Natural killer cell (primary cell): ENCODE measurements at places on chromosomes 12 and 14.
A peak's percentile ranks its signal among the peaks of the same experiment; 100 is the strongest.

DNA sequence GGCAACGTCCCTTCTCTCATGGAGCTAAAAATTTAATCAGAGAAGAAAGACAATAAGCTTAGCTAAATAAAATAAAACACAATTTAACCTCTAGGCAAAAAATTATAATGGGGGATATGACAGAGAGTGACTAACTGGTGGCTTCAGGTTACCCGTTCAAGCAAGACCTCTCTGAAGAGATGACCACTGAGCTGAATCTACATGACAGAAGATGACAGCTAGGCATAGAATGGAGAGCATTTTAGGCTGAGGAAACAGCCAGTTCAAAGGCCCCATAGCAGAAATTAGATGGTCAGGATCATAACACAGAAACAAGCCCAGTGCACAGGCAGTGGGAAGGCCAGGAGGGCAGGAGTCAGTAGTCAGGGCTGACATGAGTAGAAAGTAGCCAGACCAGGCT lies 1094.3 kb downstream of the VRK1 start:
- no peak for DNase-seq

DNA sequence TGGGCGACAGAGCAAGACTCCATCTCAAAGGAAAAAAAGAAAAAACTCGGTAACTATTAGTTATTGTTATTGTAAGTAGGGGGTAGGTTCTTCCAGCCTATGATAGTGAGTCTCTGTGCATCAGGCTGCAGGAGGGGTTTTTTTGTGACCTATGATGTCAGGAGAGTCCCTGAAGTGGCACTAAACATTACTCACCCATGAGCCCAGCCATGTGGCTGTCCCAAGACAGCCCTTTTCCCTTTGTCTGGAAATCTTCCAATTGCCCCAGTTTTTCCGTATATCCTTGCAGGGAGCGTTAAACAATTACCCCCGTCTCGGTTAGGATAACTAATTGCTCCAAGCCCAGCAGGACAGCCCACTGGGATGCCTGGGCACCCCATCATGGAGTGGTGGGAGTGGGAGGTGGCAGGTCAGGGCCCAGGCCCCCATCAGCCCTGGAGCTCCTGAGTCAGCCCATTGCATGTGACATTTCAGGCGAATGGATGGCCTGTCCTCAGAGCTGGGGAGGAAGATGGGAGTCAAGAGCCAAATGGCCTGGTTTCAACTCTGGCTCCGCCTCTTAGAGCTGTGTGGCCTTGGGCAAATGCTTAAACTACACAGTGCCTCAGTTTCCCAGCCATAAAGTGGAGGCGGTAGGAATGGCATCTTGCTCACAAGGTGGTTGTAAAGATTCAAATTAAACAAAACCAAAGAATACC lies 16.4 kb downstream of the PHETA1 start:
- no peak for DNase-seq

GRCh38 chr14:90574188-90575131 lies 177.6 kb downstream of the CALM1 start:
- no peak for DNase-seq

DNA sequence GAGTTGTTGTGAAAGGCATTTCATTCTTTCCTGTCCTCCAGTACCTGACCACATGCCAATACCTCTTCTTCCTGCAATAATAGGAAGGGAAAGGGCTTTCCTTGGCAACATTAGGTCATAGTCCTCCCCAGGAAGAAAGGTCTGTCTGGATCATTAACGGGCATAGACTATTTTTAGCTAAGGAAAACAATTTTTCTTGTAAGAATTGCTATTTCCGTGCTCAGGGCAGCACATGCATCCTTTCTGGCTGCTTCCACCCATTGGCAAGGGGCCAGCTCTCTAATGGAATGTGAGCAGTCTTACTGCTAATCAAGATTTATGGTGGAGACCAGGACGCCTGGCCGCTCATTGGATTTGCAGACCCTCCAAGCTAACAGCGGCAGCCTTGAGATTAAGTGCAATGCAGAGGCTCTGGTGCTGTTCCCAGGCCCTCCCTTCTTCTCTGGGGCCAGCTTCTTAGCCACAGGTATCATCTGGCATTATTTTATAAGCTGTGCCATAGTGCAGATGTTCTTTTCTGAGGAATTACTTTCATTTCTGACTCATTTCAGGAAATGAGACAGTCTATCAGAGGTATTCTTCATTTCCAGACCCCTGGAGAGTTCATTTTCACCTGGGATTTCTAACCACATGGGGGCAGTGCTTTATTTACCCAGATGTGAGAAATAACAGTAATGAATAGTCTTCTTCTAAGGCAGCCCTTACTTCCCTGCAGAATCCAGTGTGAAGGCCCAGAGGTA lies 52.9 kb downstream of the ANO6 start:
- DNase-seq, result no peak

GRCh38 chr12:19830446-19830845 lies 391.2 kb downstream of the AEBP2 start:
- no peak for DNase-seq

DNA sequence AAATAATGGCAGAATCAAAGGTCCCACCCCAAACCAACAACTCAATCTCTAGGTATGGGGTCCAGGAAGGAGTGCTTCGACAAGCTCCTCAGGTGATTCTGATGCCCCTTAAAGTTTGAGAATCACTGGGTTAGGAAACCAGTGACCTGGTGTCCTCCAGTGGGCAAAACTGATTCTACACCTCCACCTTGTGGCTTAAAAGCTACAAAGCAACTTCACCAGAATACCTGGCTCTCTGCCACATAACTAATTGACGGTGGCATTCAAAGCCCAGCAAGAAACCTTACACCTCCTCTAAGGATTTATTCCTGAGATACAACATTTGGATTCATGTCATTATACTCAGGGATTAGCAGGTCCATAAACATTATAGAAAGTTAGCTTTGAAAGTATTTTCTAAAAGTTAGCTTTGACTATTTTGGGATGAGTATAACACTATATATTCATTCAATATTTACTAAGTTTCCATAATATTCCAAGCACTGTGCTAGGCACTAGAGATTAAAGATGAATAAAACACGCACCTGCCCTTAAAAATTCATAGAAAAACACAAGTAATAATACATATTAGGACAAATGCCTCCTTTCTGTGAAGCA lies 45.4 kb downstream of the DCAF5 start:
- DNase-seq, result peak; percentile 70

DNA sequence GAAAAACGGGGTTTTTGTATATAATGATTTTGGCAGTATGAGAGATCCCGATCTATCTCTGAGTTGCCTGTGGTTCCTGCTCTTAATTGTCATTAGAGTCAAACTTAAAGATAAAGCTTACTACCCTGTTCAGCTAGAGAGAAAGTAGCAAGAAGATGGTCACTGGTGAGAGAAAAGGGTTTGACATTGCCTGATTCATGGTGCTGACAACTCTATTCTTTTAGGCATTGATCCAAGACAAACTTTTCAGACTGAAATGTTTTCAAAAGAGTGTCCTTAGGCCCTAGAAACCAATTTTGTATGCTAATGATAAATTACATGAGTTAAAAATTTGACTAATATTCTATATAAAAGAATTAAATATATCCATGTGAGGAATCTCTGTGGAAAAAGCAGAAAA lies 35.1 kb downstream of the PELI2 start:
- DNase-seq, result no peak

GRCh38 chr14:65991104-65991503 lies 495.1 kb upstream of the CCDC196 start:
- no peak for DNase-seq

GRCh38 chr14:46344327-46344937 lies 307.1 kb downstream of the RPL10L start:
- DNase-seq, result no peak

- peak; percentile 43 for DNase-seq
Measured at GRCh38 chr12:9758119-9758518, 2.6 kb downstream of the CD69 start.

DNA sequence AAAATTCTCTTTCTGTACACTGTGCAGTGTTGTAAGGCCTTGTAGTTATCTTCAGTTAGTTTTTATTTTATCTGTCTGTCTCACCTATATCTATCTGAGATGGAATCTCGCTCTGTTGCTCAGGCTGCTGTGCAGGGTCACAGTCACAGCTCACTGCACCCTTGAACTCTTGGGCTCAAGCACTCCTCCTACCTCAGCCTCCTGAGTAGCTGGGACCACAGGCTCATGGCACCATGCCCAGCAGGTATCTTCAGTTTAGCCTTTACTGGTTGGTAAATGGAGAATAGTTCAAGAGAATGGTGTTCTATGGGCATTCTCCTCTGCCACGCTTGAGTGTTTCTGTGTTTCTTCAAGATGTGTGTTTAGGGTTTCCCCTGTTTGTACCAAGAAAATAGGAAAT lies 13.6 kb downstream of the TULP3 start:
- DNase-seq, result no peak

DNA sequence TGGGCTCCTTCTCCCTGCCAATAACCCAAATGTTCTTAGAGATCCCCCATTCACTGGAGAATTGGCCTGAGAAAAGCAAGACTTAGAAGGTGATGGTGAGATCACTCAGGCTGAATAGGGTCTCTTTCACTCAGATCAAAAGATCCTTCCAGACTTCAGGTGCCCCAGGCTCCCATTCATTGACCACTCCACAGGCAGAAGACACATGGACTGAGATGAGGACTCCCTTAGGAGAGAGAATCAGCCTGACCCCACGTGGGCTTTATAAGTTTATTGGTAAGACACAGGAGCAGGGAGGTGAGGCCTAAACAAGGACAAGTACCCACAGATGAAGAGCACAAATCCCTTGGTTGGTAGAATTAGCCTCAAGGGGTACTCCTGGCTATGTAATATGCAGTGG lies 6.1 kb upstream of the KRT72 start:
- no peak for DNase-seq

DNA sequence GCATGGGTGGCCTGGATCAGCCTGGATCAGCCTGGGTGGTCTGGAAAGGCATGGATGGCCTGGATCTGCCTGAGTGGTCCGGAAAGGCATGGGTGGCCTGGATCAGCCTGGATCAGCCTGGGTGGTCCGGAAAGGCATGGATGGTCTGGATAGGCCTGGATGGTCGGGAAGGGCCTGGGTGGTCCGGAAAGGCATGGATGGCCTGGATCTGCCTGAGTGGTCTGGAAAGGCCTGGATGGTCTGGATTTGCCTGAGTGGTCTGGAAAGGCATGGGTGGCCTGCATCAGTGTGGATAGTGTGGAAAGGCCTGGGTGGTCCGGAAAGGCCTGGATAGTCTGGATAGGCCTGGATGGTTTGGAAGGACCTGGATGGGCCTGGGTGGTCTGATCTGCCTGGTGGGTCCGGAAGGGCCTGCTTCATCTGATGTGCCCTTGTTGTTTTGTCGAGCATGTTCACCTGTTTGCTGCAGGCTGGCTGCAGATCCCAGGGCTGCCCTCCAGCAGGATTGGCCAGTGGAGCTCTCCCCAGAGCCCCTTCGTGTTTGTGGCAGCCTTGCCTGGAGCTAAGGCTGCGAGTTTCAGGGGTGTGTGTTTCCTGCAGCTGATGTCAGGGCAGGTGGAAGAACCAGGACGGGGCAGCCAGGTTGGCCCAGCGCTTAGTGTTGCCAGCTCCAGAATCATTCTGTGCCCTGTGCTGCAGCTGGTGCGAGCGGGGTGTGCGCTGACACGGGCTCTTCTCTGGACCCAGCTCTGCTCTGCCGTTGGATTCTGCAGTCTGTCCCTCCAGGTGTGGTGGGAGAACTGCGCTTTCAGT lies 19.3 kb upstream of the TEX22 start:
- DNase-seq, result no peak

DNA sequence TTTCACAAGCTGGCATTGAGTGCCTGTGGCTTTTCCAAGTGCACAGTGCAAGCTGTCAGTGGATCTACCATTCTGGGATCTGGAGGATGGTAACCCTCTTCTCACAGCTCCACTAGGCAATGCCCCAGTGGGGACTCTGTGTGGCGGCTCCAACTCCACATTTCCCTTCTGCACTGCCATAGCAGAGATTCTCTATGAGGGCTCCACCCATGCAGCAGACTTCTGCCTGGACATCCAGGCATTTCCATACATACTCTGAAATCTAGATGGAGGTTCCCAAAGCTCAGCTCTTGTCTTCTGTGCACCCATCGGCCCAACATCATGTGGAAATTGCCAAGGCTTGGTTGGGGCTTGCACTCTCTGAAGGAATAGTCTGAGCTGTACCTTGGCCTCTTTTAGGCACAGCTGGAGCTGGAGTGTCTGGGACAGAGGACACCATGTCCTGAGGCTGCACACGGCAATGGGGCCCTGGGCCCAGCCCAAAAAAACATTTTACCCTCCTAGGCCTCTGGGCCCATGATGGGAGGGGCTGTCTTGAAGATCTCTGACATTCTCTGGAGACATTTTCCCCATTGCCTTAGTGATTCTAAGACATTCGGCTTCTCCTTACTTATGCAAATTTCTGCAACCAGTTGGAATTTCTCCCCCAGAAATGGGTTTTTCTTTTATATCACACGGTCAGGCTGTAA lies 313.3 kb upstream of the SFSWAP start:
- no peak for DNase-seq

DNA sequence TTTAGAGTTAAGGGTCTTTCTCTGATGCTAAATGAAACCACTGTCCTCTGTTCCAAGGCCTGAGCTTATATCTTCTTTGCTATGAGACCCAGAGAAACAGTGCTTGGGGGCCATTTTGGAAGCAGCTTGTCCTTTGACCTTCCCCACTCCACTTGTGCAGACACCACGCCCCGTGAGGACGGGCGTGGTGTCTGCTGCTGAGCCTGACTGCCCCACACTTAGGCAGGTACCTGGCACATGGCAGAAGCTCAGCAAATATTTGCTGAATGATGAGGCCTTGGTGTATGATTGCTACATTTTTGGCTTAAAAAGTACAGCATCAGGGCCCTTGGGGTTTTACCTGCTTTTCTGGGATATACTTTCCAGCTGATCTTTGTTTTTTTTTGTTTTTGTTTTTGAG lies 69.9 kb downstream of the RASSF3 start:
- DNase-seq, result no peak

GRCh38 chr14:94888121-94888520 lies 118.2 kb upstream of the GSC start:
- DNase-seq, result no peak

GRCh38 chr14:25150934-25151790 lies 101.2 kb upstream of the STXBP6 start:
- no peak for DNase-seq

DNA sequence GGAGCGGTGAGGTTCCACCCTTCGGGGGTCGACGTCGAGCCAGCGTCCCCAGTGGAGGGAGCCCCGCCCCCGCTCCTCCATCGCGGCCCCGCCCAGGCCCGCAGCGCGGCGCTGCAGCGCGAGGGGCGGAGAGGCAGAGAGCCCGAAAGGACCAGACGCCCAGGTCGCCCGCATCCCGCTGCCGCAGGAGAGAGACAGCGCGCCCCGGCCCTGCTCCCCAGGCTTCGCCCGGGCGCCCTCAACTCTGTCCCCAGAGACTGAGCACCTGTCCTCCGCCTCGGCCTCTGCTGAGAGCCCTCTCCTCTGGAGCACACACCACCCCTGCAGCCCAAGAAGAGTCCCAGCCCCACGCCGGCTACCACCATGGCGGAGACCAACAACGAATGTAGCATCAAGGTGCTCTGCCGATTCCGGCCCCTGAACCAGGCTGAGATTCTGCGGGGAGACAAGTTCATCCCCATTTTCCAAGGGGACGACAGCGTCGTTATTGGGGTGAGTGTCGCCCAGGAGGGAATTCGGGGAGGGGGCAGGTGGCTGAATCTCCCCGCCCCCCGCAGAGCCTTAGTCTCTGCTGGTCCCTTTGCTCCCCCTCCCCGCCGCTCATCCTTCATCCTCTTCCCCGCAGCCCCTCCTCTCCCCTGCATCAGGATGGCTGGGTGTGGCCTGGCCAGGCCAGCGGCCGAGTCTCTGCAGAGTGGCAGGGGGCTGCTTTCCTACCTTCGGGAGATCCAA lies at the start of gene KIF5A:
Gene KIF5A (plus strand): TSS at position 136 of the 732 bp plus-strand sequence. CDS start 228 bp downstream, at position 364.
- peak; percentile 40 for DNase-seq
